Osteocyte (in vitro differentiated cells): ENCODE measurements at places on chromosomes 6 and 20. TPM values are rescaled to one million over a fixed set of nuclear protein-coding genes. Genes with fewer than 3 reads are reported as not detected.
A peak's percentile ranks its signal among the peaks of the same experiment; 100 is the strongest.

DNA sequence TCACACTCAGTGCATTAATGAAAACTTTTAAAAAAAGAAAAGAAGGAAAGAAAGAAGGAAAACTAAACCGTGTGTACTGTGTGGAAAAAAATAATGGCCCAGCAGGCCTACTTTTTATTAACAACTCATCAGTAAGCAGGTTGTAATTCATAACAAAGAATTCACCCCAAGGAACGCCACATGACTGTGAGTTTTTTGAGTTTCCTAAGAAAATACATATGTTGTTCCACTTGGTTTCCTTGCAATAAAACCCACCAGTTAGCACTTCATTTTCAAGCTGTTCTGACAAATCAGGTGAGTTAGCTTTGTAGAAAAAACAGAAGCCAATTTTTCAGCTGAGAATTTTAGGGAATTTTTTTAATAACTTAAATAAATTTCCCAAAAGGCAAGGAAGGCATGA is 259.3 kb upstream of the TBX18 start:
- no peak for DNase-seq

- no peak for DNase-seq
These were observed 491.7 kb downstream of the DHX35 start for GRCh38 chr20:39453890-39454289.

DNA sequence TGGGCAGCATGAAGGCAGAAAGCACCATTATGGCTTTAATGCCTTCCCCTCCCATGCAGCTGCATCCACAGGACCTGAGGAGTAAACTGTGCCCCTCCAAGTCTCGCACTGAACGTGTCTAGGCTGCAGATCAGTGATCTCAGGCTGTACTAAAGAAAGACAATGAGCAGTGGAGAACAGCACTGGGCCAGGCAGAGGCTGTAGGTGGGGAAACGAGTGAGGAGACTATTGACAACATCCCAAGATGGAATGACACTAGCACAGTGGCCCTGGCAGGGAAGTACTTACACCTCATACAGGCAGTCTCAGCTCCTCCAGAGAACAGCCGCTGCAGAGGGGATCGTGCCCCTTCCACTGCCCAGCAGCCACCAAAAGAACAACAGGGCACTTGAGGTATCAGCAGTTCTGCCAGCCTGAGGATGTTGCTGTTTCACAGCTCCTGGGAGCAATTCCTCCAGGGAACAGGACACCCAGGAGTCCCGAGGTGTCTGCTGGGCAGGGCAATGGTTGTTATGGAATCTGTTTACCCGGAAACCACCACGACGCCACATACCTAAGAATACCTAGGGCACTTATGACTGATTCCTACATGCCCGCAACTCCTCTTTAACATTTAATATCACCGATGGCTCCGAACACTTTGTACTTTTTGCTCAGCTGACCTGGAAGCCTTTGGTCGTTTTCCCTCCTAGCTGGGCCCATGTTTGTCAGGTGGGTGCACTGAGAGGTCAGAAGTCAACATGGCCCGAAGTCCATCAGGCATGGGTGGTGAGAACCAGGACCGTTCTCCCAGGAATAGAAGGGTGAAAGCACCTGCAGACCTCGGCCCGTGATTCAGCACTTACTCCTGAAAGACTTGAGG is 79.1 kb downstream of the SLC22A23 start:
- DNase-seq: no peak

SAMHD1 gene
- 16.2 and 19.5 TPM in 2 replicates for total RNA-seq

DNA sequence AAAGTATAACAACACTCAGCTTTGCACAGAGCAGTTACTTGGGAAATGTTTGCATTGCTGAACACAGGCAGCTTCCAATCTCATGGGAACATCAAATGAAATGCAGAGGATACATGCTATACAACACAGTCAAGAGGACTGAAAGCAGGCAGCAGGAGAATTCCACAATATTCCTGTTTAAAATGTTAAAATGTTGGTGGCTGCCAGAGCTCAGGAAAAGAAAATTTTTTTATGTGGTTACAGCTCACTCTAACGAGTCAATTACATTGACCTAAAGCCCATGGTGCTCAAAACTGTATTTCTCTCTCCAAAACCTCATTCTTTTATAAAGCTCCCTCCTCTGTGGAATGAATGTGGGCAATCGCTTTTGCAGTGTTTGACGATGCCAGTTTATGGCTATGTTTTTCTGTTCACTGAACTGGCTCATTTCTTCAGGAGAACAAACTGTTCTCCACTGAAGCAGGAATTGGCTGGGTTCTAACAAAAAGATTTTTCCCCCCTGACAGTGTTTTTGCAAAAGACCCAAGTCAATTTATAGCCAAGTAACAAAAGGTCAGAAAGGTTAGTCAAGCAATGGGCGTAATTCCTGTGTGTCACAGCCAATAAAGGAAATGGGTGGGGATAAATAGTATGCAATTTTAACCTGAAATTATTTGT is 69.0 kb downstream of the ZHX3 start:
- DNase-seq: no peak

LY6G6F gene
- not detected in 2 replicates for total RNA-seq

- no peak for DNase-seq
These were observed 50.2 kb downstream of the HBS1L start for GRCh38 chr6:135004399-135004798.

DNA sequence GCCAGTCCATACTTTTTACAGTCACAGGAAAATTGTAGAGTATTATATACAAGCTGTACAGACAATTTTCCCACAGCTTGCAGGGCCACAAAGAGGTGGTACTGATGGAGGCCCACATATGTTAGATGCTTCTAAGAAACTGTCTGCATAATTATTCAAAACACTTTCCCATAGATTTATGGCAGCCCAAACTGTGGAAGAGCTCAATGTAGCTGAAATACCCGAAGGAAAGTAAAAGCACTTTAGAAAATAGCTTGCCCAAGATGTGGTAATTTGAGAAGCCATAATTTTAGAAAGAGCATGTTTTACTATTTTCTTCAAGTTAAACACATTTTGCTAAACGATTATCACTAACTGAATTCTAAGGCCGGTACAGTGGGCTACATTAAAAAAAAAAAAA is 36.9 kb downstream of the GMDS start:
- DNase-seq: no peak

GRCh38 chr6:123053602-123054225 is 57.7 kb downstream of the CLVS2 start:
- DNase-seq: no peak

GRCh38 chr20:57840504-57841296 is 130.9 kb upstream of the PMEPA1 start:
- DNase-seq: peak; percentile 70

SMOC2 gene
- total RNA-seq: 11.5 and 11.6 TPM in 2 replicates

PGC gene
- not detected in 2 replicates for total RNA-seq

HTR1B gene
- total RNA-seq: 11.4 and 13.3 TPM in 2 replicates

DNA sequence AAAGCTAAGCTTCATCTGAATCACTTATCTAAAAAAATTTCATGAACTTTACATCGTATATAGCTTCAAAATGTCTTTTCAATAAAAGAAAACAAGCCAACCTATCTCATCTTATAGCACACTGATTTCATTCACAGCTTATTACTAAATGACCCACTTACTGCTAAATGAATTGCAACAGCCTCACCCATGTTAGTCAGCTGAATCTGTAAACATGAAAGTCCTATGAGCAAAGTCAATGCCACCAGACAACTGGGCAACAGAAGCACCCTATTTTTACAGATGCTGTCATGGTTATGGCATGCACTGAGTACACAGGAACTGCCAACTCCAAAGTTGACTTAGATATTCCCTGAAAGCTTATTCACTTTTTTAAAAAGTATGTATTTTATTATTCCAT is 41.2 kb upstream of the DST start:
- no peak for DNase-seq

DNA sequence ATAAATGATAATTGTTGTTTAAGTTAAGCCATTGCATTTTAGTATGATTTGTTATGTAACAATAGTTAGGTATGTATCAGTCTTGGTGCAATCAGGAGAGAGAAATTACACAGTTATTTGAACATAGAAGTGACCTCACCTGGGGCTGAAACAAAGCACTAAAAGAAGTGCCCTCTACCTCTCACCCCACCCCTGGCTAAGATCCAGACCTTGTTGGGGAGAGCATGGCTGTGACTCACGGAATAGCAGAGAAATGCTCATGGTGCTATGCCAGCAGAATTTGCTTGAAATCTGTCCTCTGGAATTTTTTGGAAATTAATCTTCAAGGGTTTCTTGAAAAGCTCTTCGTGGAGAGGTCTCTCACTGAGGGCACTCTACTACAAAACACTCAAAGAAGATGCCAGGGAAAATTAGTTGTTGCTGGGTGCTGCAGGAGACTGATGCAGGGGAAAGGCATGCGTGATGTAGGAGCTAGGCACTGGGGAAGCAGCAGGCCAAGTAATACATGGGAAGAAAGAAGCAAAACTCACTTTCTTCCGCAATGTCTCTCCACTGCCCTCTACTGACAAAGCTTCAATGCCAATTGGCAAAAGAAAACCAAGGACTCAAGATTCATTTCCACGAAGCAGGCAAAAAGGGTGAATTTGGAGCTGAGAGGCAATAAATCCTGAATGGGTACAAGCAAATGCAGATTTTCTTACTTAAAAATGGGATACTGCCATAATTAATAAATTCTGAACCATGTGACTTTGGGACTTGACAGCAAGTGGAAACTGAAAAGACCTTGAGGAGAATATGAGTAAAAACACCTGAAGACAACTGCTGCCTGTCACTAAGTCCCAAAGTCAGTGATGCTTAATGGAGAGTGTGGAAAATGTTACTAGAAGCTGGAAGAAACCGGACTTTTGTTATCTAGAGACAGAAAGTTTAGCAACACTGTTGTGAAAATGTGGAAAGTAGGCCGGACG is 136.3 kb upstream of the ZNF184 start:
- DNase-seq: no peak

- DNase-seq: peak; percentile 51
These were observed 24.4 kb downstream of the NCR2 start for GRCh38 chr6:41359617-41360313.

- DNase-seq: no peak
These were observed 457.9 kb downstream of the PLCB1 start for GRCh38 chr20:8589956-8590355.

DNA sequence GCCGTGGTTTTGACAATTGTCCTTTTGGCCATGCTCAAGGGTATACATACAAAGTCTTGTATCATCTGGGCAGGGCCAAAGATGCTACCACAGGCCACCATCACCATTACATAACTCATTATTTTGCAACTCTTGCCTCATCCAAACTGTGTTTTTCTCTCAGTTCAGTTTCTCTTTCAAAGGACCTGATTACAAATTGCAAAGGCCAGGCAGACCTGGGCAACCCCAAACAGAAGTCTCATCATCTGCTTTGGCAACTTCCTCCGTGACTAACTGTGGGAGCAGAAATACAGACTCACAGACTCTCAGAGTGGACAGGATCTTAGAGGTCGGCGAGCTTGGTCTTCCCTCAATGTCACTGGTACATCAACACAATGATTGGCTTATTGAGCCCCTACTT is 117.8 kb upstream of the NEDD9 start:
- DNase-seq: no peak

DNA sequence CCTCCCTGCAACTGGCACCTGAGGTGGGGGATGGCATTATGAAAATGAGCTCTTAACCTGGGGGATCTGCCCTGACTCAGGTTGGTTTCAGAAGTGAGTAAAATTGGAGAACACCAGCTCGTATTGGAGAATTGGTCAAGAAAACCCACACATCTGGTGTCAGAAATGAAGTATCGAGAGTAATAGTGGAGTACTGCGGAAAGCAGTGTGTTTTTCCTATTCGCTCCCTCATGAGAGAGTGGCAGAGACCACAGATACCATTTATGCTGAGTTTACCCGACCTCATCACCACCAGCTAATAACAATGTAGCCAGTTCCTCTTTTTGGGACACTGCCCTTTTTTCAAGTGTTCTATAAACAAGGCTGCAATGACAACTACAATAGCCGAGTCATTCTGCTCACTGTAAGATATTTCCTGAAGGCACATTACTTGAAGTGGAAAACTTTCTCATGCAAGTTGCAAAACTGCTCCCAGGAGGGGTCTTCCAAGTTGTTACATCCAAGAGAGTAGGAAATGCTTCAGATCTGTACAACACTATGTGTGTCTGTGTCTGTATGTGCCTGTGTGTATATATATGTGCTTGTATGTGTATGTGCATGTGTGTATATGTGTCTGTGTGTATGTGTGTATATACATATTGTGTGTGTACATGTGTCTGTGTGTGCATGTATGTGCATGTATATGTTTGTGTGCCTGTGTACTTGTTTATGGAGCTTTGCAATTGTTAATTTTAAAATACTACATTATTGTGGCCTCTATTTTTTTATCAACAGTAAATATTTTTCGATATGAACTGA is 106.0 kb upstream of the CST7 start:
- no peak for DNase-seq

- DNase-seq: no peak
These were observed 148.7 kb upstream of the NEDD9 start for GRCh38 chr6:11380969-11381744.

DNA sequence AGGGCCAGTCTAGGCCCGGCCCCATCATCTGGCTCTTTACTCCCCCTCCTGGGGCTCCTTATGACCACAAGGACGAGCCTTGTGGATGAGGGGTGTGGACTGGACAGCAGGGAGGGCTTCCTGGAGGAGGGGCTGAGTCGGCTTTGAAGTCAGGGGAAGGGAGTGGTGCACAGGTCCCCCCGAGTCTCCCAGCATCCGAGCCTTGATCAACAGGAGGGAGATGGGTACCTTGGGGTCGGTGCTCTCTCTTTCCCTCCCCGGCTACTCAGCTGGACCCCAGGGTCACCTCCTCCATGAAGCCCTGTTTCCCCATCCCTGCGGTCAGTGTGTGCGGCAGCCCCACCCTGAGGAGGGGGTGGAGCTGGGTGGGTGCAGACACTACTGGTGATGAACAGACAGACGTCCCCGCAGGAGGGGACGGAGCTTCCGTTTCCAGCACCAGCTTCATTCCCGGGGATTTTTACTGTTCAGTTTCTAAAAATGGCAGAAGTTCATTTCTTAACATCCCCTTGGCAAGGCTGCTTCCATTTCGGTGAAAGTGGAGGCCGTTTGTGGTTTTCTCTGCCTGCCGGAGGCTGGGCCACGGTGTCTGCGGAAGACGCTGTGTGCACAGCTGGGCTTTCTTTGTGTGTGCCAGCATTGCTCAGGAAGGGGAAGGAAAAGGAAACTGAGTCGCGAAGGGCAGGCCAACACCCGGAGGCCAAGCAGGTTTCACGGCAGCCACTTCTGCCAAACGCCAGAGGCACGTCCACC is 19.6 kb downstream of the NTSR1 start:
- DNase-seq: no peak

DNA sequence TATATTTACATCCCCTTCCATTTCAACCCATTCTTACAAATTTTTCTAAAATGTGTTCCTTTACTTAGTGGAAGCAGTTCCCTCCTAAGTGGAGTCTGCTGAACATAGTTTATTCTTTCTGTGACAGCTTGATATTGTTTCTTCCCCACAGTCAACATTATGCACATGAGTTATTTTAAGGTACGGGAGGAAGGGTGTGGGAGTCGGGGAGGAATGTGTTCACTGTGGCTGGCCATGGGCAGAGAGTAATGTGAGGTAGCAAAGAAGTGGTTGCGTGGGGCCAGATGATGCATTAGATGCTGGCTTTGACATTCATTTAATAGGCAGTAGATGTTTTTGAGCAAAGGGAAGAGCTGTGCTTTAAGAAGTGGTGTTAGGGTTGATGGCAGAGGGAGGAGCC is 98.5 kb downstream of the ARMC2 start:
- no peak for DNase-seq

GRCh38 chr20:787825-788224 is 19.5 kb upstream of the SLC52A3 start:
- DNase-seq: no peak

KIAA0408 gene
- 0.27 TPM in 1 of 2 replicates, not detected in the other for total RNA-seq
